ENCODE measurements at places on chromosomes 4 and X.
A peak's percentile ranks its signal among the peaks of the same experiment; 100 is the strongest.

DNA sequence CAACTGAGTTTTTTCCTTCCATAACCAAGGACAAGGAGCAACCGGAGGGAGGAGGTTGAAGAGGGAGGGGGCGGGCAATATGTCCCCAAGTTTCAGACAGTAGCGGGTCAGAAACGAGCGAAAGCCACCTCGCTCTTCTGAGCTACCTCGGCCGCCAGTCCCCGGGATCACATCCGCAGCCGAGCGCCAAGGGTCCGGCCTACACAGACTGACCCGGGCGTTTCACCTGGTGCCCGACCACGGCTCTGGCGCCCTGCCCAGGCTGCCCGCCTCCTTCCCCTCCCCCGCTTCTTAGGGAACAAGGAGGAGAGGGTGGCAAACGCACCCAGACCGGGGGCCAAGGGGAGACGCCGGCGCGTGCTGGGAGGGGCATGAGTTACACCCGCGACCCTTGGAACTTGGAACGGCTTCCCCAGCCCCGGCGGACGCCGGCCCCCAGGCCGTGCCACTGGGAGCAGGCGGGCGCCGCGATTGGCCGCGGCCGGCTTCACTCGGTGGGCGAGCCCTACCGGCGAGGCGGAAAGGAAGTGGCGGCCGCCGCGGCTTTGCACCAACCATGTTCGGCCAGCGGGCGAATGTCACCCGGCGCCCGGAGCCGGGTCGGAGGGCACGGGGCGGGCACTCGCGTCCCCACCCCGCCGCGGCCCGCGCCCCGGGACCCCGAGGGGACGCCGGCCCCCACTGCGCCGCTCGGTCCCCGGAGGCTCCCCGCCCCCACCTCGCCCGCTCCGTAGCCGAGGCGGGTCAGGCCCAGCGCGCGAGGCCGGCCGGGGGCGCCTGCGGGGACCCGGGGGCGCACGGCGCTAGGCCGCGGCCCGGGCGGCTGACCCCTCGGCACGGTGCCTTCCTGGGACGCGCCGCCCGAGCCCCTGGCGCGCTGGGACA, 1.5 kb downstream of the IRF2 start:
- DNase-seq: peak; percentile 75

DNA sequence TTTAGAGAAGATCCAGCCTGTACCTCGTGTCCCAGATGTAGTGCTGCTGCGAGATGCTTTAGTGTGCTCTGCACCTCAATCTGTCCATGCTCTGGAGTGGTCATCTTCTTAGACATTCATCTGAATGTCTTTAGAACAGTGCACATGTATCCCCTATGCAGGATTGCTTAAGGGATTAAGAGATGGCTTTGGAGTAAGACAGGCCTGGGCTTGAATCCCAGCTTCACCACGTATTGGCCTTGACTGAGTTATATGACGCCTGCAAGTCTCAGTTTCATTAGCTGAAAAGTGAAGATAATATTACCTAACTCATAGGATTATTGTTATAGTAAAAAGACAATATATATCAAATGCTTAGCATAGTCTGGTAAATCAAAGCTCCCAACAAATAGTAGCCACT, 98.3 kb downstream of the NFKB1 start:
- DNase-seq: no peak

DNA sequence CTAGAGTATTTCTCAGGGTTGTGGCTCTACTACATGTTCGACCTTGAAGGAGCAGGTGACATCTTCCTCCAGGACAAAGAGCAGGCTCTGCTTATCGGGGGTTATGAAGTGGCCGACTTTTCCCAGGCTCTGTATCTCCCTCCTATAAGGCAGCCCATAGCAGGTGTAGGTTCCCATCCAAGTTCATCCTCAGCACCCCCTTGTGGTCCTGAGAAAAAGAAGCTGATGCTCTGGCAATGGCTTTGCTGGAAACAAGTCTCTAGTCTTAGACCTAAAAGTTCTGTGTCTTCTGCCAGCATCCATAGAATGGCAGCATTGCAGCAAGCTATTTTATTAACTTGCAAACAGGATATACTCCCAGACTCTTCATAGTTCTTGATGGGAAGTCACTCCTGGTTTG, 836.6 kb upstream of the PRKX start:
- DNase-seq: no peak

DNA sequence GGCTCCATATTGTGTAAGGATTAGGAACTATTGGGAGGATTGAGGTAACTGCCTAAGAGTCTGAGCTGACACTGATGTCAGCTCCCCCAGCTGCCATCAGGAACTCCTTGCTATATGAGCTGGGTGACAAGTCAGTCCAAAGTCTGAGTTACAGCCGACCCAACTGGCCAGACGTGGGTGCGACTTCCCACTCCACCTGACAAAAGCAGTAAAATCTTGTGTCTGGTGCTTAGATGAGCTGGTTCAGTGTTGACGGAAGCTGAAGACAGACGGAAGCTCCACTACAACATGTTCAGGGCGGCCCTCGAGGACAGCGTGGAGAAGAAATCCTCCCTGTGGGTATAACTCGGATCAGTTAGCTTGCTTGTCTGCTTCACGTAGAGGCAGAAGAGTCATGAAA, 22.8 kb upstream of the NAT8L start:
- DNase-seq: no peak

- no peak for DNase-seq
Measured at GRCh38 chr4:98686043-98686707, 27.8 kb upstream of the TSPAN5 start.

DNA sequence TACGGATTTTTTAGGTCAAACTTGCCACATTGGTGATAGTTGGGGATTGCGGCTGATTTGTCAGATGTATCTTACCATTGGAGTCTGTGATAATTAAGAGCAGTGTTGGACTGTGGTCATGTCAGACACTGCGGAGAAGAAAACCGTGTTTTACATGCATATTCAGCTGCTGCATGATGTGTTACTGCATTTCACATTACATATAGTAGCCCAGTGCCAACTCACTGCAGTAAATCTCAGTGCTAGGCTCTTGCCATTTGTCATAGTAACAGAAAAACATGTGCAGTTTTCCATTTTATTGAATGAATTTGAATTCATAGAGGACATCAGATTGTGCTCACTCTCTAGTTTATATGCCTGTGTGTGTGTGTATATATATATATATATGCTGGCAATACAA, 543.7 kb downstream of the IL1RAPL1 start:
- no peak for DNase-seq

DNA sequence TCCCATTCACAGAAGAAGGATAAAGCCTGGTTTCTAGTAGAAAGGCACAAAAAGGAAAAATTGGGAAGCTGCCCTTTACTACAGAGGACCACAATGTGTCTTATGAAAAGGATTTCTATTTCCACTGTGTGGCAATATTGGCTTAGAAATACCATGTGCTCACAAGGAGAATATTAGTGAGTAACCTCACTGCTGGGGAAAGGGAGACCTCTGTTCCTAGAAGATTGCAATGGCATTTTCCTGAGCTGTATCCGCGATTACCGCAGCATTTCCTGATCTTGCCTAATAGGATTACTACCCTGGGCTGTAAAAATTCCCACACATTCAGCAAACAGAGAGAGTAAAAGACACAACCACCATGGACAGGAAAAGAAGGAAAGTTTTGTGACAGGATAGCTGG, 308.8 kb upstream of the TECRL start:
- DNase-seq: no peak

- DNase-seq: no peak
Measured at GRCh38 chr4:13793020-13793710, 165.6 kb upstream of the BOD1L1 start.

GRCh38 chr4:2947926-2948325, 15.3 kb downstream of the NOP14 start:
- no peak for DNase-seq

- DNase-seq: no peak
Measured at GRCh38 chr4:31139767-31140166, 419.6 kb downstream of the PCDH7 start.

DNA sequence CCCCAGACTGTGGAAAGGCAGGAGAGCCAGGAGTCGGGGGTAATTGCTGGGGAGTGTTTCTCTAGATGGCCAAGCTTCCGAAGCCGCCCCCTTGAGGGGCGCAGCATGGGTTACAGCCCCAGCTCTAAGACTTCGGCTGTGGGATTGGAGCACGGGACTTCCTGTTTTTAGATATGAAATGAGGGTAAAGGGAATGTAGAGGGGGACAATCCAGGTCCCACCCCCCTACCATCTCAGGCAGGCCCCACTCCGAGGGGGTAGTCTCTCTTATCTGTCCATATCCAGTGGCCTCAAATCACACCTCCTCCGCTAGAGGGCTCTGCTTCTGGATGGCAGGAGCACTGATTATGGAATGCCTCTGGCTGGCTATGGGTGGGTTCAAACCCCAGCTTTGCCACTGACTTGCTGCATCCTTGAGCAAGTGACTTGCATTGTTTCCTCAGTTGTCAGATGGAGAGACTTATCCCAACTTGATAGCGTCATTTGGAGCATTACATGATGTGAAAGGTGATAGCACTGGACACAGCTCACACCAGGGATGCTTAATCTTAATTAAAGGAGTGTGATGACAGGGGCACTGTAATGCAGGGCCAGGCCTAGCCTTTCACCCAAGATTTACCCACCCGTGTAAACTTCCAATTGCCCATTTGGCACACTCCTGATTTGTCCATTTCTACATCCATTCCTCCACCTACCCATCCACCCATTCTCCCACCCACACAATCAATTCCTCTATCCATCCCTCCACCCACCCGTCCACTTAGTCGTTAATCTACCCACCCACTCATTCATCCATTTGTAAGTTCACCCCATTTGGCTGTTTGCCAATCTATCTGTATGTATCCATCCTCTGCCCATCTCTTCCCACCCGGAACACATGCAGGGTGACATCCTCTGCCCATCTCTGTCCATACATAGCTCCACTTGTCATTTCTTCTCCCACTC, 848 bp upstream of the KCND1 start:
- DNase-seq: peak; percentile 37

- DNase-seq: no peak
Measured at GRCh38 chr4:20944961-20945360, 244.7 kb downstream of the PACRGL start.

DNA sequence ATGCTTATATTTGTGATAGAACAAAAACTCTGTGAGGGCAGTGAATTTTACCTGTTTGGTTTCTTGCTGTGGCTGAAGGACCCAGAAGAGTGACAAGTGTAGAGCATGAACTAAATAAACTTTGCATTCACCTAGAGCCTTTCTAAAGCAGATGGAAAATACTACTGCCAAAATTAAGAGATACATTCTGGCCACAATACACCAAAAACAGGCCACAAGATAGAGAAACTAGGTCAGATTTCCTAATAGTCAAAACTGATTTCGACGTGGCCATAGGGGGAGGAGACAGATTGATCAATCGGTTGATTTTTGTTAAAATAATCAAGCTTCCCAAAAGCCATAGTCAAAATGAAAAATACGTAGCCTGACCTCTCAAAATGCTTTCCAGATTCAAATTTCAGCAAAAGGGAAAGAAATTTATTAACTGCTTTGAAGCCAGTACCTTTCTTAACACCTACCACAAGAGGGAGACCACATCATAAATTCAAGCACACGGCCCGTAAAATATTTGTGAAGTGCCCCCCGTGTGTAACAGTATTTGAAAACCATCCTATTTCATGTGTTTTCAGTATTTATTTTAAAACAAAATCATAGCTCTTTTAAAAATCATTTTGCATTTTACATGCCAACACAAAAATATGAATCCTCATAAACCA, 132.4 kb downstream of the CORIN start:
- no peak for DNase-seq

DNA sequence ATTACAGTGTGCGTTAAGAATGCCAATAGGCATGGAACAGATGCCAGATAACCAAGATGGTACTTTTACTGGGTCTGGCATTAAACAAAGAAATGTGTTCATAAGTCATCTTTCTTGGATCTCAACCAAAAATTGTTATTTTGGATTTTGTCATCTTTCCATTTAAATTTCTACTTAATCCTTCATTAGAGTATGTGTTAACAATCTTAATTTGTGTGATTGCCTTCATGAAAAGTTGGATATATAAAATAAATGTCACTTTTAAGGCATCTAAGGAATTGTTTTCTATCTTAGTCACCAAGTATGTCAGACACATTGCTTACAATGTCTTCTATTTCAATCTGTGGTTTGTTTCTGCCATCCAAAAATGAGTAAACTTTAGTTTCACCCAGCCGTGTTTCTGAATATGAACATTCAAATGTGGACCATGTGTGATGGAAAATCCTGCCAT, 87.5 kb downstream of the PALLD start:
- DNase-seq: no peak

DNA sequence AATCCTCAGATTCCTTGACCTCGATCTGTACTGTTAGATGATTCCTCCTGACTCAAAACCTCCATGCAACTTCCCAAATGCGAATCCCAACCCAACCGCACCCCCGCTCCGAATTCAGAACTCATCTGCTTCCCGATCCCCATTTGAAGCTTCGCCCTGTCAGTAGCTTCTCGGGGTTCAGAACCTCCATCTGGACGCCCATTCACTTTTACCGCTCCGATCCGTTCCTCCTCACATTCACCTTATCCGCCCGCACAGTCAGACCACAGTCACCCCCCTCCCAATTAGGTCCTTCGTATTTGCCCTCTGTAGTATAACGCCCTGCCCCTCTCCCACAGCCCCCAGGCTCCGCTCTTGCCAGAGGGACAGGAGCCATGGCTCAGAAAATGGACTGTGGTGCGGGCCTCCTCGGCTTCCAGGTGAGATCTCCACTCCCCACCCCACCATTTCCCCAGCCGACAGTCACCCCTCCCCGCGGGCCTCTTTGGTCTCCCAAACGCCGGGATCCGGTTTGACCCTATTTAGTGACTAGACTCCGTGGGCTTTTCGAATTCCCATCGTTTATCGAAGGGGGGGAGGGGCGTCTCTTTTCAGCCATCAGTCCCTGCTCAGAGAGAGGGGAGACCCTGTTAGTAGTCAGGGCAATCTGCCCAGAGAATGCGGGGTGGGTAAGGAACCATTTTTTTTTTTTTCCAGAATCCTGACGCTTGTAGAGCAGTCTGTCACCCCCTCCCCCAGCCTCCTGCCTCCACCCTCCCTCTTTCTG, 691 bp downstream of the MAGED1 start:
- peak; percentile 23 for DNase-seq

GRCh38 chrX:150517303-150517910, 51.0 kb upstream of the MTM1 start:
- DNase-seq: no peak

GRCh38 chrX:101932249-101932570, 383 bp upstream of the ZMAT1 start:
- no peak for DNase-seq

GRCh38 chrX:50470103-50471031, at the start of gene DGKK:
DGKK (minus strand) TSS chrX:50470825; CDS start chrX:50470678, 147 bp downstream.
- DNase-seq: no peak

DNA sequence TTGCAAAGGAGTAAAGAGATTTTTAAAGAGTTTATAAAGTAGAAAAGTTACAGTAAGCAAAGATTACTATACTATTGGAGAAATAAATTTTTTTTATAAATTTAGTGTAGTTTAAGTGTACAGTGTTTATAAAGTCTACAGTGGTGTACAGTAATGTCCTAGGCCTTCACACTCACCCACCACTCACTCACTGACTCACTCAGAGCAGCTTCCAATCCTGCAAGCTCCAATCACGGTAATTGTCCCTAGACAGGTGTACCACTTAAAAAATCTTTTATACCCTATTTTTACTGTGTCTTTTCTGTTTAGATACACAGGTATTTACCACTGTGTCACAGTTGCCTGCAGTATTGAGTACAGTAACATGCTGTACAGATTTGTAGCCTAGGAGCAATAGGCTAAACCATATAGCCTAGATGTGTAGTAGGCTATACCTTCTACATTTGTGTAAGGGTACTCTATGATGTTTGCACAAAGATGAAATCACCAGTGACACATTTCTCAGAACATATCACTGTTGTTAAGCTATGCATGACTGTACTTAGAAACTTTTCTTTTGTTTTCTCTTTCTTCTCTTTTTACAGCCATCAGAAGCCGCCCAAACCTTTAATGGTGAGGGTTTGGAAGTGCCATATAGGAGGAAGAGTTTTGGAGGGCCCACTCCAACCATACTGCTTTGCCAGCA, 11.8 kb upstream of the SH3RF1 start:
- DNase-seq: no peak
